CD4-positive, alpha-beta T cell treated with Interferon alpha-2 for 1 hour (primary cell): ENCODE measurements at places on chromosomes 11 and 22.
A peak's percentile ranks its signal among the peaks of the same experiment; 100 is the strongest.

DNA sequence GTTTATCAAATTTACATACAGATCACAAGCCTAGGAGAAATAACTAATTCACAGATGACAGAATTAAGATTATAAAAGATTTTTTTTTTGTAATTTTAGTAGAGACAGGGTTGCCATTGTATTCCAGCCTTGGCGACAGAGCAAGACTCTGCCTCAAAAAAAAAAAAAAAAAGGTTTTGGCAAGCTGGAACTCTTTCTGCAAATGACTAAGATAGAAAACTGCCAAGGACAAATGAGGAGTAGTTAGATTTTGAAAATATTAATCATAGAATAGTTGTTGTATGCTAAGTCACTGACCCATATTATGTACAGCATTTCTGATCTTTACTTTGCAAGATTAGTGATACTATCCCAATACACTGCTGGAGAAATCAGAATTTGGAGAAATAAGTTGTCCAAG is 99.2 kb downstream of the C11orf65 start:
- no peak for DNase-seq

GRCh38 chr11:19450282-19450681 is 209.5 kb upstream of the E2F8 start:
- no peak for DNase-seq

DNA sequence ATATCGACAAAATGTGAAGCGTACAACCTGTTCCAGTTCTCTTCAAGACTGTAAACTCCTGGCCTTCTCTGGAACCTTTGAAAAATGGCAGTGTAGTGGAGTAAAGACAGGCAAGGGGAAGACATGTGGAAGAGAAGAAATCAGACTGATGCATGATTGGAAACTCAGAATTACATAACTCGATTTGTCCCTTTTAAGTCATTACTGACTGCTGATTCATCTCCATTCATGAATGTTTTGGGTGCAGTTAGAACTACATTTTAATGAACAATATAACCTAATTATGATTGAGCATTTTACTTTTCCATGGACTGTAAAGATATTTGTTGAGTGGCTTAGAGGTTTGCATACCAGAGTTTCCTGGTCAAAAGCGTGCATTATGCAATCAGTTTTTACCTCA is 32.9 kb downstream of the FAT3 start:
- no peak for DNase-seq

DNA sequence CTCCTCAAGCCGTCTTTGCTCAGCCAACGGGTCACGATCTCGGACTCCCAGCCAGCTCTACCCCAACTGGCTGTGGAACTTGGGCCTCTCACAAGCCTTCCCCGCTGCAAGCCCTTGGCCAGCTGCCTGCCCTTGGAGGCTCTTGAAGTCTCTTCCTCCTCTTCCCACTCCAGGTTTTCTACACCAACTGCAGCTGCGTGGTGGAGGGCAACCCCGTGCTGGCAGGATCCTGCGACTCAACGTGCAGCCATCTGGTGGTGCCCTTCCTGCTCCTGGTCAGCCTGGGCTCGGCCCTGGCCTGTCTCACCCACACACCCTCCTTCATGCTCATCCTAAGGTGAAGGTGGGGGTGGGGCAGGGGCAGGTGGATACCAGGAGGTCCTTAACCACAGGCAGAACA is 40.5 kb upstream of the TPBGL start:
- no peak for DNase-seq

DNA sequence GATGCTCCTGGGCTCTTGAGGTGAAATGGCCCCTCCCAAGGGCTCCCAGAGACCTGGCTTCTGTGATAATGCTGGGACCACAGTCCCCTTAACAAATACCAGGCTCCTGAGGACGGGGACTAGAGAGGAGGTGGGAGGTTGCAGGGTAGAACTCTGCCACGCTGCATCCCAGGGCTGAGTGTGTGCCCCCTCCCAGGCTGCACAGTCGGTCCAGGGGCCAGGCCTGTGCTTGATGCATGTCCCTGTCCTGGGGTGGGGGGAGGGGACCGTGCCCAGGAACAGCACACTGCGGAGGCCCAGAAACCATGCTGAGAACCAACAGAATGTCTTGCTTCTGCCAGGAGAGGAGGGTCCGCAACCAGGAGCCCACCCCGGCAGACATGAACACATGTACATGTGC is 9.3 kb downstream of the CSF2RB start:
- no peak for DNase-seq

GRCh38 chr11:117466966-117467365 is 139.3 kb downstream of the CEP164 start:
- no peak for DNase-seq

DNA sequence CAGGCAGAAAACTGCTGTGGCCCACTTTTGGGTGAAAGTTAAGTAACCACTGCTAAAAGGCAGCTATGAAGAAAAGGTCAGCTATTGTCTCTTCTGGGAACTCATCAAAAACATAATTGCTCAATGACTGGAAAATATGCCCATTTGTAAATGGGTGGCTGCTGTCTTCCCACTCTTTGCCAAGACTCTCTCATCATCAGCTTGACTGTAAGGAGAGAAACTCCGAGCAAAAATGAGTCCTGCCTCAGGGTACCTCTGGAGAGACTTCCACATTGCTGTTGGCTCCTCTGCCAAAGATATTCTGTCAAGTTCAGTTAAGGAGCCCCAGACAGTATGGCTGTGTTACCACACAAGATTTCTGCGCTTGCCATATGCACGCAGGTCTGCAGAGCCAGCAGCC is 138.7 kb downstream of the BBOX1 start:
- DNase-seq, result no peak

DNA sequence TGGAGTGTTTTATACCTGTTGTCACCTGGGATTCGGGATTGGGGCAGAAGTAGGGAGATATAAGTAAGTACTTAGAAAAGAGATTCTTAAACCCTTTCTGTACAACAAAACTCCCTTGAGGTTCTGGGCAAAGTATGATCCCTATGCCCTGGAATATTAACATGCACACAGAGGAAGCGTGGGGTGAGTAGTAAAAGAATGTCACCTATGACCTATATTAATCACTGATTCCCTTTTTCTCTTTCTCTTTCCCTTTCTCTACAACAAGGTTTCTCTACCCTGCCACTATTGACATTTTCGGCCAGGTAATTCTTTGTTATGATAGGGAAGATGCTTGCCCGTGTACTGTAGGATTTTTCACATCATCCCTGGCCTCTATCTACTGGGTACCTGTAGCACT is 209.7 kb upstream of the PLET1 start:
- DNase-seq, result no peak

GRCh38 chr11:85088286-85088685 is 538.9 kb downstream of the DLG2 start:
- DNase-seq, result no peak

GRCh38 chr11:112249871-112250610 is 10.6 kb downstream of the PLET1 start:
- DNase-seq, result no peak

GRCh38 chr11:127965939-127966668 is 621.3 kb downstream of the ETS1 start:
- DNase-seq, result no peak

DNA sequence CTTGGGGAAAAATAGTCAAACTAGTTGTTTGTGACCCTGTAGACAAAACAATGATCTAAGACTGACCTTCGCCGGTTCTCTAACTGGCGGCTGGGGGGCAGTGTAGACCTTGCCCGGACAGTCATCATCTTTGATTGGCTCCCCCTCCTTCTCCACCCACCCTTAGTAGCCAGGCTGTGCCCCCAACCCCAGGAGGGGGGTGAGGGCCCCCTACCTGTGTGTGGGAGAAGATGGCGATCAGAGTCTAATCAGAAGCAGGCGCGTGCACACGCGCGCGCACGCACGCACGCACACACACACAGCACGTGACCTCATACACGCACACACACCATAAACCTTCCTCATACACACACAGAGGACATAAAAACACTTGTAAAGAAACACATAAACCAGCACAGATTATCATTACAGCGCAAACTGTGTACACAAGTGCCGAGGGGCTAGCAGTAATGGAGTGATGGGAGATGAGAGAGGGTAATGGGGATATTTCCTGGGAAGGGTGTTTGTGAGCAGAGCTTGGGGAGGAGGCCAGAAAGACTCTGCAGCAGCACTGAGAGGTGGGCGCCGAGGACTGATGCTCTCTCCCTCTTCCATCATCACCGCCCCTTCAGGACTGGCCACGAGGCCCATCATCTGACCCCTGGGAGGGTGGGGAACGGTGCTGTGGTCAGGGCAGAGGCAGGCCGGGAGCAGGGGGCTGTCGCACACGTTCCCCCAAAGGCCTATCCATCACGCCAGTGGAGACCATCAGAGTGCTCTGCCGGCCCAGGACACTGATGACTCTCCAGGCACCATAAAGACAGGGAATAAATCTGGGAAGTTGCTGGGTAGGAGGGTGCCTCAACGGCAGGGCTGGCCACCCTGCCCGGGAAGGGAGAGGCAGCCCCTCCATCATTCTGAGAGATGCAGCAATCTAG is 12.2 kb downstream of the NECTIN1 start:
- DNase-seq, result no peak

GRCh38 chr11:125454047-125454446 is 42.0 kb downstream of the FEZ1 start:
- DNase-seq, result no peak

DNA sequence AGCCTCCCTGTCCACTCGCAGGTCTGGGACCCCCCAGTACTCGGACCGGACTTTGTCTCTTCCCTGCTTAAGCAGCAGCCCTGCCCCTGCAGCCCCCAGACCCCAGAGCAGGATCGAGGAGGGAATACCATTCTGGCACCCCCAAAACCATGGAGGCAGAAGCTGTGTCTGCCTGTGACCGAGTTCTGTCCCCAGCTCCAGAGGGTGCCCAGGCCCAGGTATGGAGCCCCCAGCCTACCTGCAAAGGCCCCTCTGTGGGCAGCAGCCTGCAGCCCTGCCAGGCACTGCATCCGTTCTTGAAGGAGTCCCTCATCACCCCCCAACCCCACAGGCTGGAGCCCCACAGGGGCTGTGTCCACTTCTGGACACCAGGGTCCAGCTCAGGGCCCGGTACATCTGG is 163.8 kb downstream of the BRD1 start:
- DNase-seq, result no peak

- DNase-seq, result no peak
Measured at GRCh38 chr11:118705791-118706545, 26.5 kb upstream of the TREH start.

DNA sequence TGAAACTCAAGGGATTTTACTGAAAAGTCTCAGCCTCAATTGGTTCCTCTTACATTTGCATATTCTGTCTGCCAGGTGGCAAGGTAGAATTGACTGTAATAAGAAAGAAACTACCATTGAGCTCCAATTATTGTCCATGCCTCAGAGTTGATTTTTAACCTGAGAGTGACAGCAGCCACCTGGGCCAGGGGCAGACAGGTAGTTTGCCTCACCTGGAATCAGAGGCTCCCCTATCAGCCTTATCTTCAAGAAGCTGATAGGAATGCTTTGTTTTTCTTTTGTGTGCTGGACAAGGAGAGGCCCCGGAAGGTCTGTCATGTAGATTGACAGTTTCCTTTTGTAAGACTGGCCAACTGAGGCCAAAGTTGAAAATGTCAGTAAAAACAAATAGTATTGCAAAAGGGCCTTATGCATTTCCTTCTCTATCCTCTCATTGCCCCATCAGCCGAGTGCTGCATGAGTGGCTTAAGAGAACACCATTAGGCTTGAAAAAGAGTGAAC is 34.1 kb downstream of the CD44 start:
- no peak for DNase-seq

DNA sequence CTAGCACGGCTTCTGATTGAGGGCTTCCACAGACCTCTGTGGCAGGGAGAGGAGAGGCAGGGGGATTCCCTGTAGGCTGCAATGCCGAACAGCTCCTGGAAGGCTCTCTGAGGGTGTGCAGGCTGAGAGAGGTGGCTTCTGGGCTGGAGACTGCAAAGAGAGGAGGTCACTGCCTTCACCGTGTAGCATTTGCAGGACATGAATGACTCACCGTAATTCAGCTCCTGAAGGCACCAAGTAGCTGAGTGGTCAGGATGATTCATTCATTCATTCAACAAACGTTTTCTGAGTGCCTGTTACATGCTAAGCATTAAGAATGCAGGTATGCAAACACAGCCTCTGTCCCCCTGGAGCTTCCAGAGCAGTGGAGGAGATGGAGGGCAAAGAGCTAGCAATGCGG is 18.0 kb upstream of the EIF3D start:
- DNase-seq, result no peak

GRCh38 chr11:60316317-60316716 is 10.7 kb upstream of the MS4A6E start:
- DNase-seq, result no peak

DNA sequence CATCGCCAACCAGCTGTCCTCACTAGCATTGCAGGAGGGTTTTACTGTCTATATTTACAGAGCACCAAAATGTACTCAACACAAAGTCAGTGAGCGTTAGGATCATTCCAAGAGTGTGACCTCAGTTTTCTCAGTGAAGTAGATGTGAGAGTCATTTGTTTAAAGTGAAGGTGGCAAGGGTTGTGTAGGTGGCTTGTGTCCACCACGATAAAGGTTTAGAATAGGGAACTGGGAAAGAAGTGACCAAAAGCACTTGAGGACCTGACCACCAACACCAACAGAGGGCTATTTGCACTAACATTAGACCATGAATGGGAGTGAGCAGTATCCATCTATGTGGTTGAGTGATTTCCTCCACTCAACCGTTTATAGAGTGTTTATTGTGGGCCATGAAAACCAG is 152.5 kb upstream of the POU2AF2 start:
- no peak for DNase-seq

DNA sequence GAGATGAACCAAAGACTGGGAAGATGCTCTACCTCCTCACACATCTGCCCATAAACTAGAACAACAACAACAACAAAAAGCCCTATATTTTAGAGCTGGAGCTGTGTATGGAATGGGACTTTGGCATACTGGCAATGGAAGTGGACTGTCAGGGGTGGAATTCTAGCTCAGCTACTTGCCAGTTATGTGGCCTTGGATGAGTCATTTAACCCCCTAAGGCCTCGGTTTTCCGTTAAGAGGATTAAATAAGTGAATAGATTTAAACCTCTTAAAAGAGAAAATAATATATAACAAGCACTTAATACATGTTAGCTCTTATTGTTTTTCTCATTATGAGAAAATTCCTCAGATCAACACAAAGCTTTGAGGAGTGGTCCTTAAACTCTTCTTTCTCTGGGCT is 195.0 kb downstream of the KIF18A start:
- DNase-seq, result no peak

DNA sequence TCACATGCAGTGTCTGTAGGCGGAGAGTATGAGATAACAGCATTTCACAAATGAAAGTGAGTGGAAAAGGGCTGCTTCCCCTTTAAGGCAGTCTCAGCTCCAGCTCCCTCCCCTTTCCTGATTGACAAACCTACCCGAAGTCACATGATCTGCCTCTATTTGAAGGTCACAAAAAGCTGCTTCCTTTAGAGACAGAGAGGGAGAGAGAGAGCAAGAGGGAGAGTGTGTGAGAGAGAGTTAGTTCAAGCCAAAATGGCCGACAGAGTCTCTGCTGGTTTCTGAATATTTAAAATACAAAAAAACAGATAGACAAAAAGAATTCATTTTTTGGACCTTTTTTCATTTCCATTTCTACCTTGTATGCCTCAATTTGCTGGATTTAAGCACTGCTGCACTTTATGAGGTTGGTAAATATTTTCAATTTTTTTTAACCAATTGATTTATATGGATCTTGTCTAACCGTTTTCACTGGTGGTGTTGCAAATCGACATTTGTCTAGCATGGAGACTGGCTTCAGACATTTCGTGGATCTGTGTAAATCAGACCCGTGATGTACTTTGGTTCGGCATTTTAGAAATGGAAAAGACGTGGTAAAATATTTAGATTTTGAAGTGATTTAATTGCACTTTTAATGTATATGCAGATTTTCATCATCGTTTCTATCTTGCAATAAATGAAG is at the start of gene TNRC6B:
TSS of gene TNRC6B (plus strand) at position 188 of the 679 bp plus-strand sequence. CDS start at position 399, 211 bp downstream.
- DNase-seq, result peak; percentile 95

GRCh38 chr11:4704054-4704789 is at the start of gene MMP26:
TSS of gene MMP26 (plus strand) at chr11:4704784.
- DNase-seq, result no peak
